Body of pancreas (tissue), 4 donors: ENCODE measurements at places on chromosomes 13 and 19. TPM values are rescaled to one million over a fixed set of nuclear protein-coding genes. Genes with fewer than 3 reads are reported as not detected.

DNA sequence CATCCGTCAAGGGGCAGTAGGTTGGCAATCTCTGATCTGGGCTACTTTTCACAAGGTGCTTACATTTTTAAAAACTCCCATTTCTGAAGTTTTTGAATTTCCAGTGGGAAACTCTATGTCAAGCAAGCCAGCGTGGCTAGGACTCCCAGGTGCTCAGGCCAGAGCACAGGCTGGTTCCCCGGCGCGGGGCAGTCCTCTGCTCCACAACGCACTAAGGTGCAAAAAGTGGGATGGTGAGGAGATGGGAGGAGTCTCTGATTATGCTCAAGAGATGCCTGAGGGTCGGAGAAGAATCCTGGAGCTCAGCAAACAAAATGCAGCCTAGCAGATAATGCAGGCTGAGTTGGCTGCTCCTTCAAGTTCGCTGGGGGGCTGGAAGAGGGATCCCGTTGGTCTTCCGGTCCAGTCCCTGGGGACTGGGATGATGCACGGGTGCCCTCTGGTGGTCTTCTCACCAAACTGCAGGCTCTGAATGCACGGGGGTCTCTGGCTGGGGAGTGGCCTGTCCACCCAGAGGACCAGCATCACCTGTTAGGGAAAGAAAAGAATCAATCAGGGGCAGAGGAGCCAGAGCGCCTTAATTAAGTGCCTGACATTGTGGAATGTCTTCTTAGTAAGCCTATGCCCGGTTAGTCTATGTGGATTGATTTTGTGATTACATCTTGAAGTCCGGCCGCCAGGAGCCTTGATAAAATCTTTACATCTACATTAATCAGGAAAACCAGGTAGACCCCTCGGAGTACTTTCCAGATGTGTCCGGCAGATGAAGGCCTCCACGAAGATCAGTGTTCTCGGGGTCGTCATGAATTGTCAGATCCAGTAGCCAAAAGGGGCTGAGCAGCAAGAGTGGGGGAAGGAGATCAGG, 244.4 kb upstream of the MAB21L1 start:
- DNase-seq, result peak; percentile 26

TMEM143 gene
- total RNA-seq, result 16.1 TPM

ELL gene
- 14.2 TPM for total RNA-seq

TYROBP gene
- total RNA-seq, result 38.6 TPM

GRCh38 chr13:78520425-78520824, 82.9 kb downstream of the POU4F1 start:
- DNase-seq, result no peak

BRME1 gene
- 4.9 TPM for total RNA-seq

- no peak for DNase-seq
Measured at GRCh38 chr19:23996549-23996948, 81.9 kb downstream of the ZNF726 start.

DNA sequence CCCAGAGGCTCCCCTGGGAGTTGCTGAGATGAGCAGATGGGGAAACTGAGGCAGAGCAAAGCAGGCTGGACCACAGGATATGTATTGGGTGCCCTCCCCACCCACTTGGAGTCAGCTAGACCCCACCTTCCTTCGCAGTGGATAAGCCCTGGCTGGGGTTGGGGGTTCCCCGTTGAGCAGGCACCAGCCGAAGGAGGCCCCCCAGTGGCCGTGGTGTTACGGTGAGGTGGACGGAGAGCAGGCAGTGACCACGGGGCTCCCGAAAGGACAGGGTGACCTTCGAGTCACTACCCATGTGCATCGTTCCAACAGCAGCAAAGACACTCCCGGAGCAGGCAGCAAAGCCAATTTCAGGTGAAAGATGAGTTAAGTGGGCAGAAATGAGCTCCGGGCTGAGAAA, 62.4 kb upstream of the ADGRE5 start:
- DNase-seq, result no peak

ZNF575 gene
- 0.52 TPM for total RNA-seq

GRCh38 chr13:93716623-93717022, 490.0 kb downstream of the GPC6 start:
- DNase-seq, result no peak

GRCh38 chr13:57740719-57741118, 109.2 kb downstream of the PCDH17 start:
- DNase-seq, result no peak

DNA sequence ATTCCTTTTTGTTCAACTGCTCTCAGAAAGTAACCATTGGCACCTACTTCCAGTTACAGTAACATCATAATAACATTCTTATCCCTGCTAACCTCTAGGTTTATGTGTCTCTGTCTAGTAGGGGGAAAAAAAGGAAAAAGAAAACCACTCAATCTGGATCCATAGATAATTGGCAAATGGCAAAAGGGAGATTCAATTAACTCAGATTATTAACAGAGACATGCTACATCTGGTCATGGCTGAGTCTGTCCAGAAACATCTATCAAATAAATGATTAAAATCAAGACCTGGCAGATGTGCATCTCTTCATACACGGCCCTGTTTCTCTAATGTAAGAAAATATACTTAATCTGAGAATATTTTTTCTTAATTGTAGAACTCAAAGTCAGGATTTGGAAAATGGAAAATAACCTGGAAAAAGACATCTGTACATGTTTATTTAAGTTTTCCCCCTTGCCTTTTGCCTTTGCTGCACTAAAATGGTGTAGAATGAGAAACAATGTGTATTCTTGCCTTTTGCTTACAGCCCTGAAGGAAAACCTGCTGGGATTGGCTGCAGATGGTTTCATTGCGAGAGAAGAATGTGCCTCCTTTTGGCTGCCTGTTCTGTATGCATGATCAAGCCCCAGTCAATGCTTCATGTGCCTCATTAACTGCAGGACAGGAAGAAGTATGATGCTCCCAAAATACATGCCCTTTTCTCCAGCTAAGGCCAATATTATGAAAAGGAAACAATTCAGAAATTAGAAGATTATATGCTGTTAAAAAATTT, 921.6 kb upstream of the PCDH20 start:
- no peak for DNase-seq

GRCh38 chr13:59488436-59488835, 675.3 kb downstream of the DIAPH3 start:
- DNase-seq, result no peak
